ENCODE measurements at places on chromosomes 13 and 19. TPM values are rescaled to one million over a fixed set of nuclear protein-coding genes. Genes with fewer than 3 reads are reported as not detected.

SPRED3 gene
- total RNA-seq = 0.45 TPM

DNA sequence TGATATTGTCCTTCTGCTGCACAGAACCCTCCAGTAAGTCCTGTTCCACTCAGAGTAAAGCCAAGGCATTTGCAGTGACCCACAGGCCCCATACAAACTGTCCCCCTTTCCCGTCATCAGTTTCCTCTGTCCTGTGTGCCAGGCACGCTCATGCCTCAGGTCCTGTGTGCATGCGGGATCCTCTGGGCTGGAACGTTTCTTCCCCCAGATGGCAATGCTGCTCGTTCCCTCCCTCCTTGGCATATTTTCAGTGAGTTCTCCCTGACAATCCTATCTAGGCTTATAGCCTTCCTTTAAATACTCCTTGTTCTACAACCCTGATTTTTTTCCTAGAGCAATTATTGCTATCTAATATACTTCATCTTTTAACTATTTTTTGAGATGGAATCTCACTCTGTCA, 5.7 kb downstream of the OPA3 start:
- DNase-seq = no peak

DNA sequence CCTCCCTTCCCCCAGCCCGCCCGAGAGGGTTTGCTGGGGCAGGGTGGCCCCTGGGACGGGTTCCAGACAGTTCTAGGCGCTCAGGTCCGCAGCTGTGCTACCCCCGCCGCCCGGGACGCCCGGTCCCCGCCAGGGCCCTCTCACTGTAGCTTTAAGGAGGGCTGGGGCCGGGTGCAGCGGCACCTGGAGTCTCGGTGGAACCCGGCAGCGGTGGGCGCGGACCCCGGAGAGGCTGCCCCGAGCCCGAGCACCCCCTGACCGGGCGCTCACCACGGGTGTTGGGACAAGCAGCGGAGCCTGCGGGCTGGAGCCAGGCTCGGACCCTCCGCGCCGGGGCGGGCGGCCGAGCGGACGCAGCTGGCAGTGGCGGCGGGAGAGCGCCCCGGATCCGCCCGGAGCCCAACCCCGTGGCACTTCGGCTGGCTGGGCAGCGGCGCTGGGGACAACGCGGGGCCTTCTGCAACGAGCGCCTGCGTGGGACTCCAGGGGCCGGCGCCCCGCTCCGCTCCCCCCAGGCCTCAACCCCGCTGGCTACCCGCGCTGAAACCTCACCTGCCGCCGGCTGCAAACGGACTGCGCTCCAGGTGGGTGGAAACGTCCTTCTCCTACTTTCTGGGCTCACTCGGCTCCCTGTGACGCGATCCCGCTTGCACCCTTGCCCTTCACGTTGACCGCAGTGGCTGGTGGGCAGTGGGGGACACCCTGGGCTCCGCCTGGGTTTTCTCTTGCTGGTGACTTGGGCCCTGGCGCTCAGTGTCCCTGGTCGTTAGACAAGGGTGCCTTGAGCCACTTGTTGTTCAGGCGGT, 81.1 kb downstream of the ZNF429 start:
- DNase-seq = peak; percentile 28

DNA sequence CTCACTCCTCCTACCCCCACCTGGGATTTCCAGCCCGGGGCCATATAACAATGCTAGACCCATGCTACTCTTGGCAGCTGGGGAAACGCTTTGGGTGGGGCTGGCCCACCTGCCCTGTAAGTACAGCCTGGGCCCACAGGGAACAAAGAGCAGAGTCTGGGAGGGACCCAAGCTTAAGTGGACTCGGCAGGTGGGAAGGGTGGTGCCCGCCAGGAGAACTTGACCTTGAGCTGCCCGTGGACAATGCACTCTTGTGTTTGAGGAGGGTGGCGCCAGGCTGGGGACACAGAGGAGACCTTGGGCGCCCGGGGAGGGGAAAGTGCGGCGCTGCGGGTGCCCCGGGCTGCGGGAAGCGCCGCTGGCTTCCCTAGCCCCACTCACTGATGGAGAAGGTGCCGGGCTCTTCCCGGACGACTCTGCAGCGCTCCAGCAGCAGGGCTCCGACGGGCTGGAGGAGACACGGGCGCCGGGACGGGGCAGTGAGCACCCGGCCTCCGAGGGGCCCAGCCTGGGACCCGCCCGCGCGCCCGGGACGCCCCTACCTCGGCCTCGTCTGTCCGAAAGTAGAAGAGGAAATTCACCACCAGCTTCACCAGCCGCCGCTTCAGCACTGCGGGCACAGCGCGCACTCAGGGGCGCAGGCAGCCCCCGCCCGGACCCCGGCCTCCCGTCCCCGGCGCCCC, 607 bp downstream of the PLEKHJ1 start:
- DNase-seq = peak; percentile 44

ZNF296 gene
- total RNA-seq = 5.4 TPM

- no peak for DNase-seq
Observed at GRCh38 chr19:1366296-1366695, 17.4 kb upstream of the NDUFS7 start.

TNFSF13B gene
- total RNA-seq = 5.1 TPM

DNA sequence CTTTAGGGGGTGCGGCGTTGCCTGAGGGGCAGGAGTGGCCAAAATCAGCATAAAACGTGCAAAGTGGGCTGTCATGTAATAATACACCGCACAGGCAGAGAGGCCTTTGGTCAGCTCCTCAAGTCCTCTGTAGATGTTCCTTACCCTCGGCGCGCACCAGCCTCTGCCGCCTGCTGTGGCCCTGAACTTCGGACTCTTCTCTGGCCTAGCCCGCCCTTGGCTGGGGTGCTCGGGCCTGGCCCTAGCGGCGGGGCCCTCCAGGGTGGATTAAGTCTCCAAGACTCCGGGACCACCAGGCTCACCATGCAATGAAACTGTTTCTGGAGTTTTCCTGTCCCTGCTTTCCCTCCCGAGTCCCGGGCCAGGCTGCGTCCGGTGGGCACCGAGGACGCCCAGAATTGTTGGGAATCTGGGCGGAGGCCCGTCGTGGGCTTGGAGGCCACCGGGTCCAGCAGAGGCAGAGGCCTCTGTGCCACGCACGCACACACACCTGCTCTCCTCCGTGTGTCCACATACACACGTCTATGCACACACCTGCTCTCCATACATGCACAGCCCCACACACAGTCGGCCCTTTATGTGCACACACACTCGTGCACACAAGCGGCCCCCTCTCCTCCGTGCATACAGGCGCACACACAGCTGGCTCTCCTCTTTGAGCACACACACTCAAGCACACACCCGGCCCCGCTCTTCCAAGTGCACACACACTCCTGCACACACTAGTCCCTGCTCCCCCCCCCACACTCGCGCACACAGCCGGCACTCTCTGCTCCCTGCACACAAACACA, 1.5 kb upstream of the TFDP1 start:
- DNase-seq = no peak

ZNF555 gene
- total RNA-seq = 1.5 TPM

DNA sequence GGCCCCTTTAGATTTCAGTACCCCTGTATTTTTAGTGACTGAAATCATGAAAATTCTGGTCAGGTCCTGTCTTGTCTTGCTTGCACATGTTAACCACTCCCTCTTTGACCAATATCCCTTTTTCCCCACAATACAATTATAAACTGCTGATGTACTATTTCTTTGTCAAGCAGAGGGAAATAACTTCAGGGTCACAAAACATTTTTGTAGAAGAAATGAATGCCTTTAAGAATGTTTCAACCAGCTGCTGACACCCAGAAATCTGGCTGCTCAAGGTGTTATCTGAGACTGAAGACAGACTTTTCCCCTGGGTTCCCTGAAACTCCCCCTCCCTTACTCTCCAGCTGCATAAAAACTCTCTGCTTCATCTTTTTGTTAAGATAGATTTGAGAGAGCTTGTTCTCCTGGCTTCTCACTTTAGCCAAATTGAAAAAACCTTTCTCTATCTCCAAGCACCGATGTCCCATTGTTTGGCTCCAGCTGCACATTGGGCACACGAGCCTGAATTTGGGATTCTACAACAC, 18.4 kb upstream of the ACOD1 start:
- DNase-seq = no peak

- no peak for DNase-seq
Observed at GRCh38 chr13:41742917-41743552, 217.9 kb downstream of the VWA8 start.

GIPR gene
- total RNA-seq = 1.4 TPM

DNA sequence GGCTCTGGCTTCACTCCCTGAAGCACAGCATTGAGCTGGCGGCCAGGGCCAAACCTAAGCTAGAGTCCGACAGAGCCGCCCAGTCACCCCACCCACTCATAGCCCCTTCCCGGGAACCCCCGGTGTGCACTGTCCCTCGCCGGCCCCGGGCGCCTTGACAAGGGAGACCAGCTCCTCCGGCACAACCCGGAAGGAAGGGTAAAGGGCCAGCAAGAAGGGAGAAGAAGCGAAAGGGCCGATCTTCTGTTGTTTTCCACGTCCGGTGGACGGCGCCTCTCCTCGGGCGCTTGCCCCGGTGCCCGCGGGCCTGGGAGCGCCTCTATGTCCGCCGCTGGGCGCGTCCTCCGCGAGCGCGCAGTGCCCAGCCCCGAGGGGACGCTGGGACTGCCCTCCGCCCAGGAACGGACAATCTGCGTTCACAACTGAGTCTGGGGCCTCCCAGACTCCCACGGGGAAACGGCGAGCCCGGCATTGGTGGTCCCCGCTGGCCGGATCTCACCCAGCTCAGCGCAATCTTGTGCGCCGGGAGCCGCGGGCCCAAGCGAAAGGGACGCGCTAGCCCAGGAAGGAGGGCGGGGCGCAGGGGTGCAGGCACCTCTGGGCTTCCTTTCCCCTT, 172.5 kb upstream of the MIR17HG start:
- no peak for DNase-seq

DNA sequence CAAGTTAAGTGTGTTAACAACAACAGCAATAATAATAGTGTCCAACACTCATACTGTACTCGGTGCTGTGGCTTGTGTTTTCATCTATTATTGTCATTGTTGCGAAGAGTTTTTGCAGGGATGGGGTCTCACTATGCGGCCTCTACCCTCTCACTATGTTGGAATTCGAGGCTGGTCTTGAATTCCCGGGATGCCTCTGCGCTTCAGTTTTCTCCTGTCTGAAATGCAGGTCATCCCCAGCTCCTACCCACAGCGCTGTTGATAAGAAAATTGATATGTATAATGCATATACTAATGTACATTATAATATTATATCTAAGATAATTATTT, 4.9 kb upstream of the SBK3 start:
- DNase-seq = no peak

GRK1 gene
- not detected for total RNA-seq

DNA sequence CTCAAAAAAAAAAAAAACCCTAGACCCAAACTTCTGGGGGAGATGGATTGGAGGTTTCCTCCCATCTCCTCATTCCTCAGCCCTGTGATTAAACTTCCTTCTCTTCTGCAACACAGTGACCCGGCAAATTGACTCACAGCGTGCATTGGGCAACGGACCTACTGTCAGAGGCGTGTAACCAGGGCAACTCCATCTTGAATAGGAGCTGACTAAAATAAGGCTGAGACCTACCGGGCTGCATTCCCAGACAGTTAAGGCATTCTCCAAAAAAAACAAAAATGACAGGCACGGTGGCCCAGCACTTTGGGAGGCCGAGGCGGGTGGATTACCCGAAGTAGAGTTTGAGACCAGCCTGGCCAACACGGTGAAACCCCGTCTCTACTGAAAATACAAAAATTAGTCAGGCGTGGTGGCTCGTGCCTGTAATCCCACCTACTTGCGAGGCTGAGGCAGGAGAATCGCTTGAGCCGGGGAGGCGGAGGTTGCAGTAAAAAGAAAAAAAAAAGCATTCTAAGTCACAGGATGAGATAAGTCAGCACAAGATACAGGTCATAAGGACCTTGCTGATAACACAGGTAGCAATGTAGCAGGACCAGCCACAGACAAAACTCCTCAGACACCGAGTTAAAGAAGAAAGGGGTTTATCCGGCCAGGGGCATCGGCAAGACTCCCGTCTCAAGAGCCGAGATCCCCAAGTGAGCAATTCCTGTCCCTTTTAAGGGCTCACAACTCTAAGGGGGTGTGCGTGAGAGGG, 5.4 kb upstream of the NLRP7 start:
- DNase-seq = no peak

GRCh38 chr13:61695147-61695546, 279.5 kb upstream of the PCDH20 start:
- no peak for DNase-seq

GRCh38 chr19:36115453-36116343, at the start of gene TBCB:
TSS of gene TBCB (plus strand) at chr19:36115468. CDS start at chr19:36115561, 93 bp downstream.
- peak; percentile 11 for DNase-seq

GRCh38 chr13:92074658-92075057, 676.2 kb downstream of the GPC5 start:
- DNase-seq = no peak

ZNF234 gene
- 7.0 TPM for total RNA-seq

- no peak for DNase-seq
Observed at GRCh38 chr13:106882246-106882645, 314.3 kb upstream of the ARGLU1 start.

CERS1 gene
- total RNA-seq = 0.28 TPM

DNA sequence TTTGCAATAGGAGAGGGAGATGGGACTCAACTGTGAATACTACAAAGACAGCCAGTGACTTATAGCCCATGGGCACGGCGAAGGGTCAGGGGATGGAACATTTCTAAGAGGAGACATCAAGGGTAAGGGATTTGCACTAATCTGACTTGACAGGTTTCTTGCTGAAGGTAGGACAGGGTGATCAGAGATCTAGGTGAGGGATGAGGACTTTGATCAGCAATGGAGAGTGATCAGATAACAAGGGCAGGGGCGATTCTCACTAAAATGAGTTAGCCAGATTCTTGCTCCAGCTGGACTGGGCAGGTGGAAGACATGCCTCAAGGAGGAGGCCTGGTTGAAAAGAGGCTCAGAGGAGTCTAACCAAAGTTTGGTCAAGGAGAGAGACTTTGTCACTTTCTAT, 209.2 kb downstream of the SLC7A1 start:
- no peak for DNase-seq

- DNase-seq = no peak
Observed at GRCh38 chr13:51998723-51999509, 12.3 kb downstream of the ATP7B start.

GRCh38 chr13:109087916-109088623, 458.7 kb downstream of the MYO16 start:
- DNase-seq = no peak

GRCh38 chr19:43469160-43469480, 3.7 kb upstream of the LYPD3 start:
- no peak for DNase-seq

- no peak for DNase-seq
Observed at GRCh38 chr19:4278419-4279266, at the start of gene SHD. TSS of gene SHD (plus strand) at chr19:4279266. CDS start at chr19:4280064, 798 bp downstream.

- DNase-seq = no peak
Observed at GRCh38 chr13:28636069-28636468, 22.9 kb upstream of the POMP start.

FFAR2 gene
- not detected for total RNA-seq

DNA sequence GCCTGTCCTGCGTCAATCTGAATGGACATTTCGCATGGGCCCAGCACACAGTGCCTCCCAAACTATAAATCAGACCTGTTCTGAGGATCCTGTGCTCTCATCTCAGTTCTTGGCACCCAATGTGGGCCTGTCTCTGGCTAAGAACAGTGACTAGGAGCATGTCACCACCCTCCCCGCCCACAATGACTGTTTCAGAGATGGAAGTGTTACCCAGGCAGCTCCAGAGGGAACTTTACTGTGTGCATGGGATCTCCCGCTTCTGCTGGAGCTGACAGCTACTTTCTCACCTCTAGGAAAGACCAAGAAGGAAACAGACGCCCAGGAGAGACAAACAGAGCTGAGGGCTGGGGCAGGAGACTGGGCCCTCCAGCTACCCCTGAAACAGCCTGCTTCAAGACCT, 45.0 kb downstream of the KCTD15 start:
- DNase-seq = no peak

NAXD gene
- 20.8 TPM for total RNA-seq

All from activated naive CD8-positive, alpha-beta T cell treated with anti-CD3 and anti-CD28 coated beads for 36 hours (primary cell).